ENCODE measurements at places on chromosomes 2 and 18.

- no peak for DNase-seq
Measured at GRCh38 chr2:241936457-241937133, 67.1 kb downstream of the RTP5 start.

DNA sequence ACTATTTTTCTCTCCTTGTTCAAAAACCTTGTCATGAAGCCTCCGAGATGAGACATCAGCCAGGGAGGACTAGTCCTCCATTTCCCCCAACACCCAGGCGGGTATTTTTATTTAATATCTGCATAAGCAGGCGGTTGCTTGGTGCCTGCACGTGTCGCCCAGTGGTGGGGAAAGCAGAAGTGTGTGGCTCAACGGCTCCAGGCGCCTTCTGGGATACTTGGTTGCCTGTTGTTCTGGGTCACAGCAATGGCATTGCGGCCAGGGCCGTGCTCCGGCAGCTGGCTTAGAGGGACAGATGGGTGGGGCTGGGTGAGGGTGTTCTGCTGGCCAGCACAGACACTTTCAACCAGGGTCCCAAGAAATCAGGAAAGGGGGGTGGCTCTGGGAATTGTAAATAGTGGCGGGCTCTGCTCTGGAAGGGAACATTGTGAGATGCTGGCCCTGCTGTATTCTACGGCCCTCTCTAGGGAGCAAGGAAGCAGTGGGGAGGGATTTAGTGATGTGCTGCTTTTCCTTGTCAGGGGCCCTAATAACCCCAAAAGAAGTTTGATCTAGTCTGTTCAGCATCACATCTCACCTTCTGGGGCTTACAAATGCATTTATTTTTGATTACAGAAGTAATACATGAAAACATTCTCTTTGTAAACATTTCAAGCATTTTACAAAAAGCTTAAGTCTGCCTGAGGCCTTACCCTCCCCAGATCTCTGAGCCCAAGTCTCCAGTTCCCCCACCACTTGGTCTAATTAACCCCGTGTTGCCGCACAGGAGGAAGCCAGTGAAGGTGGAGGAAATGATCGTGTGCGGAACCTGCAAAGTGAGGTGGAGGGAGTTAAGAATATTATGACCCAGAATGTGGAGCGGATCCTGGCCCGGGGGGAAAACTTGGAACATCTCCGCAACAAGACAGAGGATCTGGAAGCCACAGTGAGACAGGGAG is 1.1 kb downstream of the VAMP8 start:
- DNase-seq, result no peak

- DNase-seq, result no peak
Measured at GRCh38 chr2:216030216-216030615, 16.9 kb upstream of the MREG start.

DNA sequence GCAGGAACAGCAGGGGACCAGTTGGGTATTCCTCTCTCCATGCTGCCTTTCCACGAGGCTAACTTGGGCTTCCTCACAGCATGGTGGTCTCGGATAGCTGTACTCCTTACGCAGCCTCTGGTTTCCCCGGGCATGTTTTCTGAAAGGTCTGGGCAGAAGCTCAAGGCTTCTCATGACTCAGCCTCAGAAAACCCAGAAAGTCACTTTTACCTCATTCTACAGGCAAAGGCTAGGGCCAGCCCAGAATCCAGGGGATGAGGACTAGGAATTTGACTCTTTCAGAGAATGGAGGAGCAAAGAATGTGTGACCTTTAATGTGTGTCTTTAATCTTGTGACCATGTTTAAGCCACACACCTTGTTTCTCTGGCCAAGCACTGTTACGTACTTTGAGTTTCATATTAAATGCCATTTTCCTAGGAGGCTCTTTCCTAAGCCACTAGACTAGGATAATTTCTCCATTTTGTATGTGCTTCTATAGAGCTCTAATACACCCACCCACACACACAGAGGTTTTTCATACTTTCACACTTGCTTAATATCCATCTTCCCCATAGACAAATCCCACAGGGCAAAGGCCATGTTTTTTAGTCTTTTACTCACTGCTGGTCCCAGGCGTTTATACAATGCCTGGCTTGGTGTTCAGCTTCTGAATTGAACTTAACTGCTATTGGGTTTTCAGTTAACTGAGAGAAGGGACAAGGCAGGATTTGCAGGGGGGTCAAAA is 77.3 kb downstream of the LONRF2 start:
- DNase-seq, result peak; percentile 52

DNA sequence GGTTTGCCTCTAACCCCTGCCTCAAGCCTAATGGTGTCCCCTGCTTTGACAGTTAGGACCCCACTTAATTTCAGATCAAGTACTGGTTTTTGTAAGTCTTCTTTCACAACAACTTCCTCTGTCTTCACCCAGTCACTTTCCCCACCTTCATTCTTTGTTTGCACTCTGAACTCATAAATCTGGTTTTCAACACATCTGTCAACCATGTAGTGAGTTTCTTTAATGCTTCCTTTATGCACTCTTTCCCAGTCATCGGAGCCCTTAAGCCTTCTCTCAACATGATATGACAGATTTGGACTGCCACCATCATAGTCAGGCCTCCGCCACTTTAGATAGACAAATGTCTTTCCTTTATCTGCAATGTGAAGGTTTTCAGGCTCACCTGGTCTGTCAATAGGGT is 109.1 kb downstream of the PLEKHA3 start:
- no peak for DNase-seq

DNA sequence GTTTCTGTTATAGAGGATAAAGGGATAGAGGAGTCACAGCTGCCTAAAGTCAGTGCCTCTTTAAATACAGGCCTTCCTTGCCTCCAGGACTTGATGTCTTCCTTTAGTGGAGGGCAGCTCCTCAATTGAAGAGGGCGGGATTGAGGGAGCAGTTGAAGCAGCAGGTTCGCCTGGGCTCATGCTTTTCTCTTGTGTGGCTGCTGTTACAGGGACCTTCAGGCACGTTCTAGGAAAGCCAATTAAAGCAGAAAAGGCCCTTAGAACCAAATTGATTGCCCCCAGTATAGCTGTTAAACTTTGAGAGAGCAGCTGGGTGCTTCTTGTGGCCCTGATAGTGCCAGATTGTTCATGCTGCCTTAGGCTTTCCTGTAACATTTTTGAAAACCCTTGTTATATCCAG is 42.0 kb upstream of the LTBP1 start:
- peak; percentile 13 for DNase-seq

DNA sequence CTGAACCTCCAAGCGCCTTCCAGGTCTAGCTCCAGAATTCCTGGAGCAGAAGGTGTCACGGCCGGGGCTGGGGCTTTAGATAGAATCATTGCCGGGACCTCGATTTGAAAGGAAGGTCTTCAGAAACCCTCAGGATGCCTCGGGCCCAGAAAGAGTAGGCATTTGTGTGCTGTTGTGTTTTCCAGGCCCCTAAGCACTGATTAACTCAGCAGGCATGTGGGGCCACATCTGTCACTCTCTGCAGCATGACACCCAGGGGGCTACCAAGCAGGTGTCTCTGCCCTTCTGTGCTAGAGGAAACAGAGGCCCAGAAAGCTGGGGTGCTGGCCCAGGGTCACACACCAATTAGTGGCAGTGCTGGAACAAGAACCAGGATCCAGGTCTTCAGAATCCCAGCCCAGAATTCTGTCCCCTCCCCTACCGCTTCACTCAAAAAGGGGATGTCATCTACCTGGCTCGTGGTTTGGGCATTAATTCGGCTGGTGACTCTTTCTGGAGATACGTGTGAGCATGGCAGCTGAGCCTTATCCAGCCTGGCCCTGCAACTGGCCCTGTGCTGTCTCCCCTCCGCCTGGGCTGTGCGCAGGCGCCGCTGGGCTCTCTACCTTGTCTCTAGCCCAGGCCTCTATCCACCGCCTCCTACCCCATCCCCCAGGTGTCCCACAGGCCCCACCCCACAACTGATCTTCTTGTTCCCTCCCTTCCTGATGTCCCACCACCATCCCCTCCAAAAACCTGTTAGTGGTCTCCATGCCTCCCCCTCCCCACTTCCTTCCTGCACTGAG is 245.4 kb downstream of the ATAD2B start:
- DNase-seq, result no peak

Measured in adipocyte (in vitro differentiated cells).